ENCODE measurements at places on chromosomes 1 and 21.
A peak's percentile ranks its signal among the peaks of the same experiment; 100 is the strongest.

- no peak overlapping the region for H3K4me3 ChIP-seq
- H3K4me1 ChIP-seq, result no peaks in the 10 kb centered on the region
- DNase-seq, result no peak
- H3K36me3 ChIP-seq, result no peaks in the 10 kb centered on the region
- no peaks in the 10 kb centered on the region for H3K27me3 ChIP-seq
Observed at GRCh38 chr1:168161459-168161858, 17.3 kb upstream of the TIPRL start.

DNA sequence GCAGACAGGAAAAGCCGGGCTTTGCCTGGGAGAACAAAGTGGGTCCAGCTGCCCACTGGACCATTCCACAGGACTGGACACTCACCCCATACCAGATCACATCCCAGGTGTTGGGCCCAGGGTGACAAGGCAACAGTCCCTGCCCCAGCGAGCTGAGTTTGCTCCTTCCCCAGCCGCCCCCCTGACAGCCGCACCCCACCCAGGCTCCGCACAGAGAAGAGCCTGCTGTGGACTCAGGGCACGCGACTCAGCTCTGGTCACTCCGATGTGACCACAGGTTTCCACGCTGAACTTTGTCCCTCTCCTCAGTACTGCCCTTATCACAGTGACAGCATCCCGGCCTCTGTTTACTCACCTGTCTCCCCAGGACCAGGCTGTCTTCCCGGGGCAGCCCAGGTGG lies 1.2 kb downstream of the BMP8B start:
- H3K27me3 ChIP-seq, result peaks cover 20% of the 10 kb centered on the region
- no peak overlapping the region for H3K27ac ChIP-seq
- H3K4me3 ChIP-seq, result no peak overlapping the region
- no peaks in the 10 kb centered on the region for H3K36me3 ChIP-seq
- no peak for DNase-seq

GRCh38 chr1:143691400-143691891 lies 280.3 kb downstream of the FAM72C start:
- DNase-seq, result no peak
- H3K4me1 ChIP-seq, result no peaks in the 10 kb centered on the region
- H3K27ac ChIP-seq, result no peak overlapping the region
- no peak overlapping the region for H3K4me3 ChIP-seq
- peaks cover 62% of the 10 kb centered on the region for H3K27me3 ChIP-seq

- H3K36me3 ChIP-seq, result no peaks in the 10 kb centered on the region
- no peaks in the 10 kb centered on the region for H3K27me3 ChIP-seq
- peaks cover 7% of the 10 kb centered on the region for H3K4me1 ChIP-seq
- H3K27ac ChIP-seq, result no peak overlapping the region
- no peak for DNase-seq
- no peak overlapping the region for H3K4me3 ChIP-seq
Observed at GRCh38 chr21:35206141-35207125, 157.3 kb upstream of the RUNX1 start.

- H3K4me1 ChIP-seq, result peaks cover 24% of the 10 kb centered on the region
- peak overlapping the region; percentile 68 for H3K4me3 ChIP-seq
- H3K36me3 ChIP-seq, result peaks cover 45% of the 10 kb centered on the region
- H3K27ac ChIP-seq, result peak overlapping the region; percentile 97
Observed at GRCh38 chr1:161164901-161165610, 1.2 kb upstream of the PPOX start.

GRCh38 chr1:159077120-159077961 lies 775 bp upstream of the AIM2 start:
- H3K27me3 ChIP-seq, result no peaks in the 10 kb centered on the region
- DNase-seq, result peak; percentile 80
- peak overlapping the region; percentile 21 for H3K4me3 ChIP-seq

- no peak overlapping the region for H3K4me3 ChIP-seq
- no peak for DNase-seq
- H3K27ac ChIP-seq, result no peak overlapping the region
- no peaks in the 10 kb centered on the region for H3K36me3 ChIP-seq
Observed at GRCh38 chr1:76830373-76830772, 36.9 kb upstream of the ST6GALNAC5 start.

DNA sequence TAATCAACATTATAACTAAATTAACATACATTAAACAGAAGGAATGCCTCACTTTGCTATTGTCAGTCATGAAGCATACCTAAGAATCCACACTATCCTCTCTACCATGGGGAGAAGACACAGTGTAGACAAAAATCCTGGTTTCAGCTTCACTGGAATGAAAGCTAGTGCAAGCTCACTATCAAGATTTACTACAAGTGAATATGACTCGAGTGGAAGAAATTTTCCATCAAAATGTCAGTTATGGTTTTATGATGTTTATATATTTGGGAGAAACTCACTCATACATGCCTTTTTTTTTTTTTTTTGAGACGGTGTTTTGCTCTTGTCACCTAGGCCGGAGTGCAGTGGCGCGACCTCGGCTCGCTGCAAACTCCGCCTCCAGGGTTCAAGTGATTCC lies 424.3 kb downstream of the KCNT2 start:
- no peaks in the 10 kb centered on the region for H3K4me1 ChIP-seq
- no peak for DNase-seq
- H3K27me3 ChIP-seq, result no peaks in the 10 kb centered on the region
- H3K4me3 ChIP-seq, result no peak overlapping the region

- no peak overlapping the region for H3K27ac ChIP-seq
- DNase-seq, result no peak
- H3K4me3 ChIP-seq, result no peak overlapping the region
- H3K27me3 ChIP-seq, result no peaks in the 10 kb centered on the region
- H3K4me1 ChIP-seq, result no peaks in the 10 kb centered on the region
- H3K36me3 ChIP-seq, result no peaks in the 10 kb centered on the region
Observed at GRCh38 chr1:219460896-219461815, 151.7 kb downstream of the ZC3H11B start.

GRCh38 chr1:182301467-182302198 lies 90.0 kb downstream of the GLUL start:
- H3K27ac ChIP-seq, result no peak overlapping the region
- no peaks in the 10 kb centered on the region for H3K36me3 ChIP-seq
- no peak for DNase-seq
- peaks cover 5% of the 10 kb centered on the region for H3K4me1 ChIP-seq
- no peaks in the 10 kb centered on the region for H3K27me3 ChIP-seq
- H3K4me3 ChIP-seq, result no peak overlapping the region

GRCh38 chr1:183473217-183473536 lies 878 bp downstream of the SMG7 start:
- H3K4me1 ChIP-seq, result peaks cover 17% of the 10 kb centered on the region
- no peaks in the 10 kb centered on the region for H3K27me3 ChIP-seq
- H3K27ac ChIP-seq, result peak overlapping the region; percentile 99
- H3K36me3 ChIP-seq, result no peaks in the 10 kb centered on the region

DNA sequence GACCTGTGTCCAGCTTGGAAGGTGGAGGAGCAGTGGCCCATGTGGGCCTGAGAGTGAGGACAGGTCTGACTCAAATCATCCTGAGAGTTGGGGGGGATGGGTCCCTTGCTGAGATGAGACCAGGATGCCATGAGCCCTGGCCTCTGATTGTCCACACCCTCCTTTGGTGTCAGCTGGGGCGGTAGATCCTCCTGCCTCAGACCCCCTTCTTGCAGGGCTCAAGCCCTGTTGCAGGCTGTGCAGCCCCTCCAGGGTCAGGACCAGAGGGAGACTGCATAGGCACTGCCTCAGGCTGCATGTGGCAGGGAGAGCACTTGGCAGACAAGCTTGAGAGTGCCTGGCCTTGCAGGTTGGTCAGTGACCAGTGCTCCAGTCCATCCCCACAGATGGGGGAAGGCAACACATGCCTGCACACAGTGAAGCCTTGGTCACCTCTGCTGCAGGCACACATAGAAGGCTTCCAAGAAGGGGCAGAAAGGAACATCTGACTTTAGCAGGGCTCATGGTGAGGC lies 82.2 kb upstream of the ACTRT2 start:
- H3K36me3 ChIP-seq, result no peaks in the 10 kb centered on the region
- no peaks in the 10 kb centered on the region for H3K4me1 ChIP-seq
- H3K4me3 ChIP-seq, result no peak overlapping the region
- DNase-seq, result no peak

GRCh38 chr21:44994047-44994694 lies 54.3 kb downstream of the SLX9 start:
- no peak overlapping the region for H3K4me3 ChIP-seq
- H3K27me3 ChIP-seq, result no peaks in the 10 kb centered on the region
- no peaks in the 10 kb centered on the region for H3K4me1 ChIP-seq

- H3K4me1 ChIP-seq, result peaks cover 6% of the 10 kb centered on the region
- H3K27me3 ChIP-seq, result no peaks in the 10 kb centered on the region
- DNase-seq, result no peak
- no peaks in the 10 kb centered on the region for H3K36me3 ChIP-seq
- H3K27ac ChIP-seq, result no peak overlapping the region
Observed at GRCh38 chr1:230504310-230504709, 78.2 kb upstream of the PGBD5 start.

- no peak overlapping the region for H3K4me3 ChIP-seq
- no peak overlapping the region for H3K27ac ChIP-seq
- no peaks in the 10 kb centered on the region for H3K27me3 ChIP-seq
- H3K36me3 ChIP-seq, result no peaks in the 10 kb centered on the region
Observed at GRCh38 chr1:232553809-232554208, 76.1 kb downstream of the SIPA1L2 start.

- H3K36me3 ChIP-seq, result no peaks in the 10 kb centered on the region
- no peak overlapping the region for H3K4me3 ChIP-seq
- peak overlapping the region; percentile 81 for H3K27ac ChIP-seq
- no peaks in the 10 kb centered on the region for H3K27me3 ChIP-seq
- no peak for DNase-seq
- peaks cover 47% of the 10 kb centered on the region for H3K4me1 ChIP-seq
Observed at GRCh38 chr1:94092210-94092613, 28.7 kb downstream of the ABCA4 start.

- no peaks in the 10 kb centered on the region for H3K27me3 ChIP-seq
- no peaks in the 10 kb centered on the region for H3K4me1 ChIP-seq
- no peak overlapping the region for H3K27ac ChIP-seq
- DNase-seq, result no peak
Observed at GRCh38 chr1:149906570-149907075, 7.3 kb downstream of the BOLA1 start.

GRCh38 chr1:153572569-153573015 lies 6.9 kb upstream of the S100A2 start:
- no peaks in the 10 kb centered on the region for H3K27me3 ChIP-seq
- H3K36me3 ChIP-seq, result no peaks in the 10 kb centered on the region
- H3K4me1 ChIP-seq, result peaks cover 25% of the 10 kb centered on the region
- peak overlapping the region; percentile 52 for H3K27ac ChIP-seq

GRCh38 chr1:199859491-199859933 lies 168.0 kb upstream of the NR5A2 start:
- no peak overlapping the region for H3K4me3 ChIP-seq
- H3K27me3 ChIP-seq, result no peaks in the 10 kb centered on the region
- no peak overlapping the region for H3K27ac ChIP-seq
- no peaks in the 10 kb centered on the region for H3K36me3 ChIP-seq
- no peak for DNase-seq

DNA sequence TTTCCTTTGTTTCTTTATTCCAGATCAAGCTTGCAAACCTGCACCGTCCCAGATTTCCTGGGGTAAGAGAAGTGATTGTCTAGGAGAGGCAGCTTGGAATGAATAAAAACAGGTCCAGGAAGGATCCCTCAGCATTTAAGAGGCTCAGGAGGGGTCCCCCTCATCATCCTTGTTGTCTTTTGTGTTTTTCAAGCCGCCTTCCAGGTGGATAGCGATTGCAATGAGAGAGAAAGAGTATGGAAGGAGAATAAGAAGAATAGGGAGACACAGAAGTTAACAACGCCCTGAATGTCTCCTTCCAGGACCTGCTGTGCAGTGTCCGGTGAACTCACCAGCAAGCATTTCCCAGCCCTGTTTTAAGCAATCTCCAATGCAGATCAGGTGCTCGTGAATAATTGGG lies 8.5 kb downstream of the ERG start:
- H3K27ac ChIP-seq, result no peak overlapping the region
- no peaks in the 10 kb centered on the region for H3K27me3 ChIP-seq
- no peak for DNase-seq
- peaks cover 9% of the 10 kb centered on the region for H3K4me1 ChIP-seq
- no peak overlapping the region for H3K4me3 ChIP-seq

- no peaks in the 10 kb centered on the region for H3K36me3 ChIP-seq
- H3K27ac ChIP-seq, result no peak overlapping the region
- no peaks in the 10 kb centered on the region for H3K4me1 ChIP-seq
- H3K4me3 ChIP-seq, result no peak overlapping the region
- H3K27me3 ChIP-seq, result peaks cover 3% of the 10 kb centered on the region
Observed at GRCh38 chr1:175354080-175354479, 161.5 kb upstream of the KIAA0040 start.

- no peak overlapping the region for H3K27ac ChIP-seq
- no peaks in the 10 kb centered on the region for H3K36me3 ChIP-seq
- H3K4me1 ChIP-seq, result no peaks in the 10 kb centered on the region
- H3K27me3 ChIP-seq, result no peaks in the 10 kb centered on the region
- H3K4me3 ChIP-seq, result no peak overlapping the region
- DNase-seq, result no peak
Observed at GRCh38 chr21:35489389-35489980, 440.4 kb upstream of the RUNX1 start.

DNA sequence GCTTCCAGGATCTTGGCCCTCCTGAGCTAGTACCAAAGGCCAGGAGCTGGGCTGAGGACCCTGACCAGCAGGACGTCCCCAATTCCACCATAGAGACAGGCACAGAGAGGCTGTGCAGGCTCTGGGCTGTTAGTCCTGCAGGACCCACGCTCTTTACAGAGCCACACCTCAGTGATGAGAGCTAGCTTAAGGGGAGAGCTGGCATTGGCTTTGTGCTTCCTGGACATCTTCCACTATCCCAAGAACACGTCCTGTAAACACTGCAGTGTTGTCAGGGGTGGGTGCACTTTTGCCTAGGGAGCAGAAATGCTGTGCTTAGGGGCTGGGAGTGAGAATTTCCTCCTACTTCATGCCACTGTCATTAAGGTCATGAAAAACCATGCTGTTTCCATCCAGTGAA lies 91.7 kb upstream of the EDN2 start:
- DNase-seq, result no peak
- no peaks in the 10 kb centered on the region for H3K36me3 ChIP-seq
- H3K4me3 ChIP-seq, result no peak overlapping the region

Data from upper lobe of right lung (tissue), 1 donor.